ENCODE measurements at places on chromosomes 11 and 22. TPM values are rescaled to one million over a fixed set of nuclear protein-coding genes. Genes with fewer than 3 reads are reported as not detected.
A peak's percentile ranks its signal among the peaks of the same experiment; 100 is the strongest.

Gene TSGA10IP
- total RNA-seq: not detected

Gene SMIM35
- total RNA-seq: 0.12 TPM

DNA sequence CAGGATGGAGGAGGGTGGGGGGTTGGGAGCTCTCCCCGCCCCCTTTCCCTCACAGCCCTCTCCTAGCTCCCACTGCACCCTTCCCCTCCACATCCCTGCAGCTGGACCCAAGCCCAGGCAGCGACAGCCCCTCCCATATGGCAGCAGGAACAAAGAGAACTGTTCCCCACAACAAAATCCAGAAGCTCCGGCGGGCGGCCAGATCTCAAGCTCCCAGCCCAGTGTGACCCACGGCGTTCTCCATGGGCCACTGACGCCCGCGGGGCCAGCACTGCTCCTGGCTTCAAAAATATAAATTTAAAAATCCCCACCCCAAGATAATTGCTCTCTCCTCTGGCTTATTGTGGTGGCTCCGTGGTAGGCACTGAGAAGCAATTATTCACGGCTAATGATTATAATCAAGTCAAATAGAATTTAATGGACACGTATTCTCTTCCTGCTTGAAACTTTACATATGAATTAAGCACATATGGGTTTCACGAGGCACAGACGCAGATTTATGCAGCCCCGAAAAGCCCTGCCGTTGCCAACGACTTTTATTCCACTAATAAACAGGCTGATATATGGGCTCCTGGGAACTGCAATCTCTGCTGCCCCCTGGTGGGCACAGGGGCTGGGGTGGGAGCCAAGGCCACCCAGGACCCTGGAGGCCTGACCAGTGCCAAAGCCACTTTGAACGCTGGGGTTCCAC, 17.5 kb downstream of the MACROD1 start:
- DNase-seq: peak; percentile 31

DNA sequence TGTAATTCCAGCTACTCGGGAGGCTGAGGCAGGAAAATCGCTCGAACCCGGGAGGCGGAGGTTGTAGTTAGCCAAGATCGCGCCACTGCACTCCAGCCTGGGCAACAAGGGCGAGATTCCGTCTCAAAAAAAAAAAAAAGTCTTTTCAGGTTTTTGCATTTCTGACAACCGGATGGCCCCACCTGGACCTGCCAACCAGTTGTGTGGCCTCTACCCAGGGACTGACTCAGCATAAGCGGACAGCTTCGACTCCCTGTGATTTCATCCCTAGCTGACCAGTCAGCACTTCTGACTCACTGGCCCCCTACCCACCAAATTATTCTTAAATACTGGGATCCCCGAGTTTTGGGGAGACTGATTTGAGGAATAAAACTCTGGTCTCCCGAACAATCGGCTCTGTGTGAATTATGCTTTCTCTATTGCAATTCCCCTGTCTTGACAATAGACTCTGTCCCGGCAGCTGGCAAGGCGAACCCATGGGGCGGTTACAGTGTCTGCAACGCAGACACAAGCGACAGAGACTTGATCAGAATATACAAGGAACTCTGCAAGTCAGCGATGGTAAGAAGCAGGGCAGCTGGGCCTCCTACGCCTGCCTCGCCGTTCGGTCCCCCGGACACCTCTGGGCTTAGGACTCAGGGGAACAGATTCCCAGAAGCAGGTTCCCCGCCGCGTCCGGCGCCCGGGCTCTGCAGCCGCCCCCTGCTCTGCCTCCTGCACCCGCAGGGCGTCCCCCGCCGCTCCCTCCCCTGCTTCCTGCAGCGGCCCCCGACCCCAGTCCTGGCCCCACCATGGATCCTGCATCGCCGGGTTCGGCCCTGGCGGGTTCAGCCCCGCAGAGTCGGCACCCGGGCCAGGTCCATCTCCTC, 741 bp upstream of the TALDO1 start:
- no peak for DNase-seq

GRCh38 chr11:93652679-93653078, 8.8 kb upstream of the CEP295 start:
- DNase-seq: no peak

- no peak for DNase-seq
Observed at GRCh38 chr22:29203488-29204454, 1.9 kb upstream of the EMID1 start.

DNA sequence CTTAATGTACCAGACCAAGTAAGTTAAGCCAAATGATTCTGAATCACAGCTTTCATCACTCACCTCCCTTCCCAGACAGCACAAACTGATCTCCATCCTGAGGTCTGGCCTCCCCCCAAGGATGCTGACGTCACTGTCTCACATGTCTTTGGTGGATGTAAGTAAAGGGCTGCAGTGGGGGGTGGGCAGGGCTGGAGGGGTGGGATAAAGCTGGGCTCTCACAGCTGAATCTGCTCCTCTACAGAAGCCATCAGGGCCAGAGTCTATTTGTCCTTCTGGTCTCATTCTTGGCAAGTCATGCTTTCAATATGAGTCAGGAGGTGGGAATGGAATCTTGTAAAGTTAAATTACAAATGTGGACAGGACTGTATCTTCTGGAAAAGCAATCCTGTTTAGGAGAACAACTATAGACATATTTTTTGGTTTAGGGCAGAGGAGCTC, 32.7 kb downstream of the P4HA3 start:
- DNase-seq: no peak

GRCh38 chr22:28910569-28911303, 27.4 kb downstream of the ZNRF3 start:
- DNase-seq: no peak

DNA sequence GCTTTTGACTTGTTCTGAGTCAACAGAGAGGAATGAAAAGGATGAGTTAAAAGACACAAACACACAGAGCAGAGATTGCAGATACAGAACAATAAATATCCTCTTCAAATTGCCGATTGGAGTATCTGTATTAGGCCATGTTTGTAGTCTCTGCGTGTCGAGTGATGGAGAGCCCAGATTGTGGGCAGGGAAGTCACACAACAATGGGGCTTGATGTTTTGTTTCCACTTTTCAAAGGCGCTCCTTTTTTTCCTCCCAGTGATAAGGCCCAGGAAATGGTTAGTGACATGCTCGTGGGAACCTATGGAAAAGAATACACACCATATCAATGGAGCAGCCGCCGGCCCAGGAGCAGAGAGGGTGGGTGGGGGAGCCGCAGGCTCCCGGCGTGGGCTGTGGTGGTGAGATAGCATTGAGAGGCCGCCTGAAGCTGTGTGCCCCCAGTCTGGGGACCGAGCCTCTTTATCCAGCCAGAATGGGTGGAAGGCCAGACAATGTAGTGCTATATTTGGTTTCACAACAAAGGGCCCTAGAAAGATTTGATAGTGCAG, 555.9 kb downstream of the INSC start:
- no peak for DNase-seq

GRCh38 chr11:30481330-30481729, 104.8 kb downstream of the MPPED2 start:
- no peak for DNase-seq

GRCh38 chr11:81970886-81971285, 762.8 kb downstream of the FAM181B start:
- DNase-seq: no peak

DNA sequence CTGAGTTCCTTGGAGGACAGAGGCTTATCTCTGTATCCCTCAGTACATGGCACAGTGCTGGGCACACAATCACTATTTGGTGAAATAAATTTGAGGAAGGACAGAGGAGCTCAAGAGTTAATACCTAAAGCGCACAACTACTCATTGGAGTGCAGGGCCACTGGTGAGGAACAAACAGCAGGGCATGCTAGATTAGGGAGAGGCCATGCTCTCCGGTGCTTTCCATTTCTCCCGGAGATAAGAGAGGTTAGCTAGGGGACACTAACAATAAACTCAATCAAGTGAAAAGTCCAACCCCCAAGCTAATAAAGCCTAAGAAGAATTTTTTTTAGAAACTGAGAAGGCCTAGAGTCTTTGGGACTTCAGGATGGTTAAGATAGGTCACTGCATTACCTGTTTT, 29.1 kb downstream of the NFRKB start:
- no peak for DNase-seq

All from glomerular endothelial cell (primary cell).